ENCODE measurements at places on chromosomes 1 and 21. TPM values are rescaled to one million over a fixed set of nuclear protein-coding genes. Genes with fewer than 3 reads are reported as not detected.

DNA sequence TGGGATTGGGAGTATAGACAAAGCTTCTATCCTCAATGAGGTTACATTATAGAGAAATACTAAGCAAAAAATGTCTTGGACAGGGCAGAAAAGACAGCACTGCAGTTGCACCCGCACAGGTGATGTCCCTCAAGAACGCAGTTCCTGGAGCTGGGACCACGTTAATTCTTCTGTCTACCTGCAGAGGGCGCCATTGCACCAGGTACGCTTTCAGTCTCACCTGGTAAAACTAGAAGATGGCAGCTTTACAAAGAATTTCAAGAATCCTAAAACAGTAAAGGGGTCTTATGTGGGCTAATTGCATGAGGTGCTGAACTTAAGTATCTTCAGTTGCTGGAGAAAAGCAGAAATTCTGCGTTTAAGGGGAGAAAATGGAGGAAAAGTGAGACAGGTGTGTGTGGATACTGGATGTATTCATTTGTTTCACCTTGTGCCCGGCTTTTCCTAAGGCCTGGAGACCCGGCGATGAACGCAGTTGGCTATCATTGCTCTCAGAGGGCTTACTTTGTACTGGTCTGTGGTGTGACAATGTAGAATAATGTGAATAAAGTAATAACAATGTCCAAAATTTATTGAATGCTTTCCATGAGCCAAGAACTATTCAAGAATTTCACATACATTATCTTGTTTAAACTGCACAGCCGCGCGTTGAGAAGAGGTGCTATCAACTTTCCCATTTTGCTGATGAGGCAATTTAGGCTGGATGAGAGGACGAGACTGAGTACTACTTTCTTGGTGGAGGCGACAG lies 276.3 kb upstream of the GREM2 start:
- H3K36me3 ChIP-seq, result no peaks in the 10 kb centered on the region
- no peak overlapping the region for H3K27ac ChIP-seq
- H3K4me1 ChIP-seq, result no peaks in the 10 kb centered on the region
- no peak overlapping the region for H3K4me3 ChIP-seq
- no peaks in the 10 kb centered on the region for H3K27me3 ChIP-seq

- no peak for DNase-seq
- no peak overlapping the region for H3K27ac ChIP-seq
- H3K27me3 ChIP-seq, result no peaks in the 10 kb centered on the region
- H3K4me3 ChIP-seq, result no peak overlapping the region
Observed at GRCh38 chr1:200834383-200834782, 38.4 kb upstream of the GPR25 start.

GRCh38 chr1:217048104-217048707 lies 325.0 kb upstream of the ESRRG start:
- no peak overlapping the region for H3K4me3 ChIP-seq
- H3K27me3 ChIP-seq, result no peaks in the 10 kb centered on the region
- DNase-seq, result no peak
- no peaks in the 10 kb centered on the region for H3K36me3 ChIP-seq
- H3K27ac ChIP-seq, result no peak overlapping the region

DNA sequence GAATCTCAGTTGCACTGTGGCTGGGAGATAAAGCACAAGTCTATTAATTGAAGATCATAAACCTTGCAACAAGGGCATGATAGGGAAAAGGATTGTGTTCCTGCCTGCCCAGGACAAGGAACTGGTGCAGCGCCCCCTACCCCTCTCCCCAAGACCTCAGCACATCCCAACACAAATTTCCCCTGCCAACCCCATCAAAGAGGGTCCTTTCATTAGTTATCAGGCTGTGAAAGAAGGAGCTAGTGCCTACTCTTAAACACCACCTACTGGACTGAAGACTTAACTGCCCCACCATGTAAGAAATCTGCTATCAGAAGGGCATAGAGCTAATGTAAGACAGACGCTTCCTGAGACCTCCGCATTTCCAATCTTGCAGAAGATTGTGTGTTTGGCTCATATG lies 372.6 kb downstream of the AGBL4 start:
- H3K4me3 ChIP-seq, result no peak overlapping the region
- no peak overlapping the region for H3K27ac ChIP-seq
- H3K36me3 ChIP-seq, result no peaks in the 10 kb centered on the region

DNA sequence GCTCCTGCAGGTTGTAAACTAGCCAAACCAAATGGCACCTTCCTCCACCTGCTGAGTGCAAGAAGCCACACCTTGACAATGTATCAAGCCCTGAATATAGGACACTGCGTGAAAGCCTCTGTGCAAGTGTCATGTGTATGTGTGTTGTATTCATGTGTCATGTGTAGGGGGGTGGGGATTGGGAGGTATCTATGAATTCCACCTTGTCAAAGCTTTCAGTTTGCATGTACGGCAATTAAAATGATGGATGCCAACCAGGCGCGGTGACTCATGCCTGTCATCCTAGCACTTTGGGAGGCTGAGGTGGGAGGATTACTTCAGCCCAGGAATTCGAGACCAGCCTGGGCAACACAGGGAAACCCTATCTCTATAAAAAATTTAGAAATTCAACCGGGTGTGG lies 19.8 kb downstream of the CD34 start:
- H3K36me3 ChIP-seq, result no peaks in the 10 kb centered on the region
- no peaks in the 10 kb centered on the region for H3K4me1 ChIP-seq
- no peaks in the 10 kb centered on the region for H3K27me3 ChIP-seq
- no peak for DNase-seq
- H3K4me3 ChIP-seq, result no peak overlapping the region
- peak overlapping the region; percentile 67 for H3K27ac ChIP-seq

DNA sequence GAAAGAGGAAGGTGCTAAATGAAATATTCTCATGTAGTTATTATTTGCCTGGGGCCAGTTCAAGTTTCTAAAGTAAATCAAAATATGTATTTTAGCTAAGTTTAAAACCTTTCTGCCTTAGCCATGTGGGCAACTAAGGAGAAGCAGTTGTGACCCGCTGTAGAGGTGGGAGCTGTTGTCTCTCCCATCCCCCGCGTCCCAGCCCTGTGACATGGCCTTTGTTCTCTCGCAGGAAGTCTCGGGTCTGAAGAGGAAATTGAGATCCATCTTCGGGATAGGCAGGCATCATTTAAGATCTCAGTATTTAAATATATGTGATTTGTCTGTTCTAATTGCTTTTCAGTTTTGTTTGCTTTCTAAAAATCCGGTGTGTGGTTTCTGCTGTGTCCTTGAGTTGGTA lies 121.5 kb downstream of the CAMTA1 start:
- H3K4me1 ChIP-seq, result peaks cover under 1% of the 10 kb centered on the region
- H3K27me3 ChIP-seq, result peaks cover 3% of the 10 kb centered on the region
- H3K36me3 ChIP-seq, result no peaks in the 10 kb centered on the region
- H3K27ac ChIP-seq, result no peak overlapping the region

GRCh38 chr1:2492091-2492490 lies 16.0 kb downstream of the PLCH2 start:
- no peak for DNase-seq
- no peaks in the 10 kb centered on the region for H3K36me3 ChIP-seq
- no peak overlapping the region for H3K4me3 ChIP-seq
- no peaks in the 10 kb centered on the region for H3K4me1 ChIP-seq

GRCh38 chr1:234776876-234777855 lies 167.2 kb upstream of the IRF2BP2 start:
- no peak for DNase-seq
- H3K4me3 ChIP-seq, result no peak overlapping the region
- H3K36me3 ChIP-seq, result no peaks in the 10 kb centered on the region
- no peak overlapping the region for H3K27ac ChIP-seq
- H3K4me1 ChIP-seq, result peaks cover 5% of the 10 kb centered on the region
- no peaks in the 10 kb centered on the region for H3K27me3 ChIP-seq

DNA sequence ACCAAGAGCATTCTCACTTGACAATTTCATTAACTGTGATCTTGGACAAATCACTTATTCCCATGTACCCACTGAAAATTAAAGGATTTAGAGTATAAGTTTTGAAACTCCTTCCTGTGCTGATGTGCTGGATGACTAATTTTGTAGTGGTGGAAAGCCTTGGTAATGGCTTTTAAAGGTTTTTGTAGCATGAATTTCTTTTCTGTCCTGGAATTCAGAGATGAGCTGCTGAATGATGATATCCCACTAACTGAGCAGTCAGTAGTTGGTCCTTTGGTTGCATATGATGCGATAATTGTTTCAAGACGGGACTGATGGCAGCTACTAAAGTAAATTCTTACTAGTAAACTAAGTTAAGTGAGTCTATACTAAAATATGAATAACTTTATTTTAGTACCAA lies 5.2 kb downstream of the RPL5 start:
- H3K36me3 ChIP-seq, result peaks cover 16% of the 10 kb centered on the region
- H3K27ac ChIP-seq, result no peak overlapping the region
- no peaks in the 10 kb centered on the region for H3K27me3 ChIP-seq
- H3K4me1 ChIP-seq, result peaks cover 15% of the 10 kb centered on the region
- DNase-seq, result no peak

GRCh38 chr21:39874759-39875158 lies 7.5 kb downstream of the PCP4 start:
- no peak overlapping the region for H3K4me3 ChIP-seq
- no peak overlapping the region for H3K27ac ChIP-seq
- H3K27me3 ChIP-seq, result no peaks in the 10 kb centered on the region

GRCh38 chr1:229011022-229011421 lies 259.9 kb upstream of the RAB4A start:
- H3K36me3 ChIP-seq, result no peaks in the 10 kb centered on the region
- no peak overlapping the region for H3K4me3 ChIP-seq
- DNase-seq, result no peak
- no peaks in the 10 kb centered on the region for H3K27me3 ChIP-seq
- no peaks in the 10 kb centered on the region for H3K4me1 ChIP-seq
- H3K27ac ChIP-seq, result no peak overlapping the region

- H3K4me1 ChIP-seq, result no peaks in the 10 kb centered on the region
- H3K27ac ChIP-seq, result no peak overlapping the region
- H3K4me3 ChIP-seq, result no peak overlapping the region
- H3K36me3 ChIP-seq, result no peaks in the 10 kb centered on the region
- no peaks in the 10 kb centered on the region for H3K27me3 ChIP-seq
Observed at GRCh38 chr1:22212400-22213233, 69.7 kb upstream of the WNT4 start.

- DNase-seq, result no peak
- no peak overlapping the region for H3K27ac ChIP-seq
- no peak overlapping the region for H3K4me3 ChIP-seq
- H3K36me3 ChIP-seq, result no peaks in the 10 kb centered on the region
- H3K27me3 ChIP-seq, result no peaks in the 10 kb centered on the region
- no peaks in the 10 kb centered on the region for H3K4me1 ChIP-seq
Observed at GRCh38 chr21:15703932-15704331, 25.9 kb upstream of the USP25 start.

Gene KCNK2
- total RNA-seq, result 13.7 TPM

Gene LCE2D
- not detected for total RNA-seq

Gene CD48
- total RNA-seq, result 1.6 TPM

Gene PER3
- total RNA-seq, result 49.8 TPM

Gene TRIM67
- not detected for total RNA-seq

Gene XPR1
- 19.7 TPM for total RNA-seq

Gene GFI1
- total RNA-seq, result 1.2 TPM
